ENCODE measurements at places on chromosomes 2 and 18. TPM values are rescaled to one million over a fixed set of nuclear protein-coding genes. Genes with fewer than 3 reads are reported as not detected.

DNA sequence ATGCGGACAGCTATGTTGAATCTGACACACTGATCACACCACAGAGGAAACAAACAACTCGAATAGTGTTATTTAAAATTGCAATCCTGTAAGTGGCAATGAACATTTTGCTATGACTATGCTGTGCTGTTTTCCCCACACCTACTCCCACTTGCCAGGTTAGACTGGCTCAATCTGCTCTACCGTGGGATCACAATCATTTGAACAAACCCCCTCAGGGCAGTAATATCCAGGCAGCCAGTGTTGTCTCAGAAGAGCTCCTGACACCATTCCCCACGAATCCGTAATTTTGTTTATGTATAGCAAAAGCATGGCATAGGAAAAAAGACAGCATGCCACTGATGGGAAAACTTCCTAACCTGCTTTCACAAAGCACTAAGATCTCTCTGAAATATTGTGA is 284.3 kb downstream of the ERBB4 start:
- H3K4me3 ChIP-seq = no peak overlapping the region
- H3K4me1 ChIP-seq = no peaks in the 10 kb centered on the region
- H3K27me3 ChIP-seq = no peaks in the 10 kb centered on the region
- no peaks in the 10 kb centered on the region for H3K36me3 ChIP-seq
- no peak overlapping the region for H3K27ac ChIP-seq

DNA sequence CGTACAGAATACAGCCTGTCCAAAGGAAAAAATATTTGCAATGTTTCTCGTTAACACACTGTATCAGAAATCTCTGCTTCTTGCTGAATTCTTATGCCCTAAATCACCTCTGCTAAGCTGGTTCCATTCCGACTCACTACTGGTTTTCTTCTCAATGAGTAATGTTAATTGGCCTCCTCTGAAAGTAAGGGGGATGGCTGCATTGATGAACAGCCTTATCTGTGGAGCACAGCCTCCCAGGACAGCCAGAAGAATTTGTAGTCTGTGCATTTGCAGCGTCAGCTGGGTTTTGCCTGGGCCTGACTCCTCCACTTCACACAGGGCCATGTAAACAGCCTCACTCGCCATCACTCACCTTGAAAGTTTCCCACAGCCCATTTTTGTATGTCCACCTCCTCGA is 127.7 kb downstream of the RNF152 start:
- no peaks in the 10 kb centered on the region for H3K36me3 ChIP-seq
- no peaks in the 10 kb centered on the region for H3K27me3 ChIP-seq
- no peak overlapping the region for H3K4me3 ChIP-seq
- no peak overlapping the region for H3K27ac ChIP-seq
- no peak for DNase-seq
- H3K4me1 ChIP-seq = no peaks in the 10 kb centered on the region

GRCh38 chr18:34159691-34160185 is 65.0 kb downstream of the NOL4 start:
- no peaks in the 10 kb centered on the region for H3K27me3 ChIP-seq
- no peak overlapping the region for H3K4me3 ChIP-seq
- H3K27ac ChIP-seq = no peak overlapping the region
- no peaks in the 10 kb centered on the region for H3K36me3 ChIP-seq
- no peak for DNase-seq

The CD8A gene
- total RNA-seq = not detected

GRCh38 chr2:42055573-42056514 is 8.0 kb downstream of the PKDCC start:
- H3K4me3 ChIP-seq = no peak overlapping the region
- H3K36me3 ChIP-seq = no peaks in the 10 kb centered on the region
- peaks cover 8% of the 10 kb centered on the region for H3K27me3 ChIP-seq
- DNase-seq = no peak
- H3K27ac ChIP-seq = no peak overlapping the region

DNA sequence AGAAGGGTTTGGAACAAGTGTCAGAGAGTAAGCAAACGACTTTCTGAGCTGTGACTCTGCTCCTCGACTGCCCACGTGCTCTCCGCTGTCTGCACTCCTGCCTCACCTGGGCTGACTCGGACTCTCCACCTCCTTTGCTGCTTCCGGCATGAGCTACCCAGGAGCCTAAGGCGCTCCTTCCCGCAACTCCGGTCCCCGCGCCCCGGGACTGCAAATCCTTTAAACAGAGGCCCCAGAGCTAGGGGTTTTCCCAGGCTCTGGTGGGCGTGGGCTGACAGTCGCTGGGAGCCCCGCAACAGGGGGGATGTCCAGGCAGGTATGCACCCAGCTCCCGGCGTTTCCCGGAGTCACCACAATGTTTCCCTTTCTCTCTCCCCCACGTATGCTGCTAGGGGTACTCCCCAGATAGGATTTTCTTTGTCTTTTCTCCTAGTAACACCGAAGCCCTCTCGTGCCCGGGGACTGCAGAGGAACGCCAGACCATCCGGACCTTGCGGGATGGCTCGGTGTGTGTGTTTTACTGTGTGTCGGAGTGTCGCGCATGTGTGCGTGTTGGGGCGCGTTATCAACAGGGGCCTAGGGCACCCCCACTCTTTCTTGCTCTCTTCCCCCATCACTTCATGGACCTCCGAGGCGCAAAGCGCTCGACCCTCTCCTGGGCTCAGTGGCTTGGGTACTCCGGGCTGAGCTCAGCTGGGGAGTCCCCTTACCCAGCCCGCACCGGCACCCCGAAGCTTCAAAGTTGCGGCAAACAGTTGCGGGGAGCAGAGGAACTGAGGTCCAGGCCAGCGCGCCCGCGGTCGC is 691 bp upstream of the THSD7B start:
- DNase-seq = no peak
- no peaks in the 10 kb centered on the region for H3K4me1 ChIP-seq
- H3K27ac ChIP-seq = no peak overlapping the region
- H3K4me3 ChIP-seq = no peak overlapping the region
- H3K27me3 ChIP-seq = peaks cover 30% of the 10 kb centered on the region

The ARL4C gene
- 407 TPM for total RNA-seq

DNA sequence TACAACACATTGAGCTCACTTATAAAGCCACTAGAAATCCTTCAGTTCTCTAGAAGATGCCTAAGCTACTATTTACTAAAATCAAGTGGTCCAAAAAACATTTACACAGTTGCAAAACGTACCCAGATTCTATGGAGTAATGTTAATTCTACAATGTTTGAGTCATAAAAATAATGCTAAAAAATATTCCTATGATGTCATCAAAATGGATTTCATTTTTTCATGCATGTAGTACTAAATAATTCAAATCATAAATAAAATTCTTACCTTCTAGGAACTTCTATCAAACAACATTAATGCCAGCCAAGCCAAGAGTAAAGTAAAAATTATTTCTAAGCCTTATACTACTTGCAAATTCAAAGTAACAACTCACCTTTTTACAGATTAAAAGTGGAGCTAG is 168.9 kb upstream of the EPC2 start:
- no peak overlapping the region for H3K4me3 ChIP-seq
- H3K36me3 ChIP-seq = no peaks in the 10 kb centered on the region
- H3K27ac ChIP-seq = no peak overlapping the region
- no peak for DNase-seq

The CHRNA1 gene
- 0.25 TPM for total RNA-seq

- H3K27ac ChIP-seq = no peak overlapping the region
- H3K4me1 ChIP-seq = no peaks in the 10 kb centered on the region
- no peaks in the 10 kb centered on the region for H3K36me3 ChIP-seq
- H3K27me3 ChIP-seq = no peaks in the 10 kb centered on the region
- no peak overlapping the region for H3K4me3 ChIP-seq
Measured at GRCh38 chr2:144099340-144099739, 420.6 kb downstream of the ZEB2 start.

- no peaks in the 10 kb centered on the region for H3K4me1 ChIP-seq
- no peaks in the 10 kb centered on the region for H3K27me3 ChIP-seq
- no peak overlapping the region for H3K27ac ChIP-seq
- H3K4me3 ChIP-seq = no peak overlapping the region
- H3K36me3 ChIP-seq = no peaks in the 10 kb centered on the region
- no peak for DNase-seq
Measured at GRCh38 chr2:73717251-73717606, 19.9 kb downstream of the TPRKB start.

DNA sequence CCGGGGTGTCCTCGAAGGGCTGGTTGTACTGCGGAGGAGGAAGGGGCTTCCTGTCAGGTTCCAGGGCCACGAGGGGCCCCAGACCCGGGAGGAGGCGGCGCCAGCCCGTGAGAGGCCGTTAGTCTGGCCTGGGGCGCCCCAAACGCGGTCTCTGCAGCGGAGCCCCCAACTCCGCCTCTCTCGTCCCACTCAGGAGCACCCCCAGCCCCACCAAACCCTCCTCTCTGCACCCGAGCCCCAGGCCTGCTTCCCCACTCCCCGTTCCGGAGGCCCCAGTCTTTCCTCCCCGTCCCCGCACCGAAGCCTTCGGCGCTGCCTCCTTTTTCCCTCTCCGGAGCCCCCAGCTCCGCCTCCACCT is 473 bp downstream of the HJURP start:
- no peak overlapping the region for H3K27ac ChIP-seq
- peak overlapping the region; percentile 62 for H3K4me3 ChIP-seq
- DNase-seq = no peak
- H3K36me3 ChIP-seq = no peaks in the 10 kb centered on the region
- peaks cover 29% of the 10 kb centered on the region for H3K4me1 ChIP-seq

GRCh38 chr2:163641986-163642385 is 93.8 kb downstream of the FIGN start:
- DNase-seq = no peak
- H3K27ac ChIP-seq = no peak overlapping the region
- no peaks in the 10 kb centered on the region for H3K27me3 ChIP-seq
- no peaks in the 10 kb centered on the region for H3K36me3 ChIP-seq
- no peak overlapping the region for H3K4me3 ChIP-seq

DNA sequence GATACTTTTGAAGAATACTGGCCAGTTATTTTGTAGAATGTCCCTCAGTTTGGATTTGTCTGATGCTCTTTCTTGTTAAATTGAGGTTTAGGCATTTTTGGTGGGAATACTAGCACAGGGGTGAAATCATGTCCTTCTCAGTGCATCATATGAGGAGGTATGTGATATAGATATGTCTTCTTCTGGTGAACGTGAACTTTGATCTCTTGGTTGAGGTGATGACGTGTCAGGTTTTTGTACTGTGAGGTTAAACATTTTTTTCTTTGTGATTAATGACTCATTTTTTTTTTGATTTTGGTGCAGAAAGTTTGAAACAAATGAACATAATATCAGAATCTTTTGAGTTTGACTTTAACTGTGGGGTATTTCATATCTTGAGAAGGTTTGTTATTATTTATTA is 11.0 kb downstream of the ZNF407 start:
- H3K4me3 ChIP-seq = no peak overlapping the region
- DNase-seq = no peak
- no peaks in the 10 kb centered on the region for H3K27me3 ChIP-seq
- H3K4me1 ChIP-seq = peaks cover 10% of the 10 kb centered on the region

DNA sequence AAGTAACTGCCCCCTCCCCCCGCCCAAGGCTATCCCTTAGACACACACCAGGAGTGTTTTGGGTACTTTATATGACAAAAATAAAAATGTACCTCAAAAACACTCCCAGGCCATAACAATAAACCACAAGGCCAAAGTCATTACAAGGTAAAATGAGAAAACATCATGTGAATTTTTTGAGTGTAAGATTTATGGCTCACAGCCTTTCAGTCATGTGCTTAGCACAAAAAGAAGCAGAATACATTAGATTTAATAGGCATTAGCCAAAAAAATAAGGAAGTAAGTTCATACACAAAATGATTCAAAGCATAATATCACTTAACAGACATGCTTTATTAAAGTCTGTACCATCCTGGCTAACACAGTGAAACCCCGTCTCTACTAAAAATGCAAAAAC is 103.7 kb downstream of the CACNB4 start:
- DNase-seq = no peak
- H3K4me1 ChIP-seq = no peaks in the 10 kb centered on the region
- H3K27ac ChIP-seq = no peak overlapping the region
- H3K36me3 ChIP-seq = no peaks in the 10 kb centered on the region
- H3K4me3 ChIP-seq = no peak overlapping the region

GRCh38 chr2:239177325-239177724 is 223.5 kb downstream of the HDAC4 start:
- H3K27ac ChIP-seq = no peak overlapping the region
- no peaks in the 10 kb centered on the region for H3K27me3 ChIP-seq
- no peak for DNase-seq
- H3K4me3 ChIP-seq = no peak overlapping the region
